Keratinocyte (primary cell): ENCODE measurements at places on chromosomes 3 and 15.

DNA sequence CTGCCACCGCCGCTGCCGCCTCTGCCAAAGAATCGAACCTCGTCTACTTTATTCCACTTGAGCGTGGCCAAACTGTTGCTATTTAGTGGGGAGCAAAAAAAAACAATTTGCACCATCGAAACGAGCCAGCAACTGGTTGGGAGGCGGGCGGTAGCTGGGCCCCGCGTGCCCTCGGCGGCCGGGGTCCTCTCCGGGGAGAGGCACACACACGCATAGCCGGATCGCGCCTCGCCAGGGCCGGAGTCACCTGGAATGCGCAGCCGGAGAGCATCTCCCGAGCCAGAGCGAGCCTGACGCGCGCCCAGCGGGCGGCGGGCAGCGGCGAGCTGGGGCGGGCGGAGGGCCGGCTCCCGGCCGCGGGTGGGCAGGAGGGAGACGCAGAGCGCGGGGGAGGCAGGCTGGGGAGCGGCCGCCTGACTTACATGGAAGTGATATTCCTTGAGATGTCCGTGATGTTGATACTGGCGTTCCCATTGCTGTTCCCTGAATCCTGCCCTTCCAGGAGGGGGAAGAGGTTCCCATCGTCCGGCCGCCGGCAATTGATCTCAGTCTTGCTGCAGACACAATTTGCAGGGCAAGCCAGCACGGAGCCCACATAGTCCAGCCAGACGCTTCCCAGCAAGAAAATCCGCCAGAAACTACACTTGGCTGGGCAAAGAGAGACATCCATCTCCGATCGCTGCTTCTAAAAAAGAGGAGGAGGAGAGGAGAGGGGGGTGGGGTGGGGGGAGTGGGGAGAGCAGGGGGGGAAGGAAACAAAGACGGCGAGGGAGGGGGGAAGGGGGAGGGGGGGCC is 858 bp downstream of the NTRK3 start:
- H3K4me3 ChIP-seq, result no peak overlapping the region
- H3K36me3 ChIP-seq, result no peaks in the 10 kb centered on the region
- H3K27me3 ChIP-seq, result peaks cover 51% of the 10 kb centered on the region
- H3K4me1 ChIP-seq, result no peaks in the 10 kb centered on the region
- DNase-seq, result no peak

- H3K27ac ChIP-seq, result no peak overlapping the region
- H3K4me1 ChIP-seq, result no peaks in the 10 kb centered on the region
- no peak overlapping the region for H3K4me3 ChIP-seq
Observed at GRCh38 chr3:139521144-139521543, 18.4 kb downstream of the RBP1 start.

DNA sequence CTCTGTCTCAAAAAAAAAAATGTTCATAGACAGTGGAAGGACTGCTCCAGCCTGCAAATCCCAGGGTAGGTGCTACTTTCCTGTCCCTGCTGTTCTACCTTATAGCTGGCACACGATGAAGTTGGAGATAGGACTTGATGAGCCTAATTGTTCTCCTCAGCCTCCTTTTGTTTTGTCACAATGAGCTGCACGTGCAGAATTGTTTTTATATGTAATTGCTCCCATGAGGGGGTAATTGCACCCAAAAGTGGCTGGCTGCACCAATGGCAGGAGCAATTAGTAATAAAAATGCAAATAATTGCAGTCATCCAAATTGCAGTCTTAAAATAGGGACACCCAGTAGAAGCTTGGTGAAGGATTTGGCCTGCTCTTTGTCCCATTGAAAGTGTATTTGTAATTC is 63.0 kb upstream of the PFN2 start:
- DNase-seq, result no peak
- H3K27ac ChIP-seq, result no peak overlapping the region
- H3K4me1 ChIP-seq, result no peaks in the 10 kb centered on the region
- H3K27me3 ChIP-seq, result no peaks in the 10 kb centered on the region

GRCh38 chr3:35743218-35743617 is 103.9 kb downstream of the ARPP21 start:
- no peaks in the 10 kb centered on the region for H3K4me1 ChIP-seq
- no peaks in the 10 kb centered on the region for H3K36me3 ChIP-seq
- H3K4me3 ChIP-seq, result no peak overlapping the region
- H3K27ac ChIP-seq, result no peak overlapping the region
- DNase-seq, result no peak
- no peaks in the 10 kb centered on the region for H3K27me3 ChIP-seq

GRCh38 chr3:47324278-47324865 is 41.6 kb downstream of the KLHL18 start:
- peak; percentile 59 for DNase-seq
- H3K4me3 ChIP-seq, result no peak overlapping the region
- no peak overlapping the region for H3K27ac ChIP-seq

GRCh38 chr3:194140520-194141414 is 4.8 kb downstream of the HES1 start:
- peaks cover 48% of the 10 kb centered on the region for H3K4me1 ChIP-seq
- H3K4me3 ChIP-seq, result peak overlapping the region; percentile 64
- no peaks in the 10 kb centered on the region for H3K36me3 ChIP-seq
- DNase-seq, result no peak

DNA sequence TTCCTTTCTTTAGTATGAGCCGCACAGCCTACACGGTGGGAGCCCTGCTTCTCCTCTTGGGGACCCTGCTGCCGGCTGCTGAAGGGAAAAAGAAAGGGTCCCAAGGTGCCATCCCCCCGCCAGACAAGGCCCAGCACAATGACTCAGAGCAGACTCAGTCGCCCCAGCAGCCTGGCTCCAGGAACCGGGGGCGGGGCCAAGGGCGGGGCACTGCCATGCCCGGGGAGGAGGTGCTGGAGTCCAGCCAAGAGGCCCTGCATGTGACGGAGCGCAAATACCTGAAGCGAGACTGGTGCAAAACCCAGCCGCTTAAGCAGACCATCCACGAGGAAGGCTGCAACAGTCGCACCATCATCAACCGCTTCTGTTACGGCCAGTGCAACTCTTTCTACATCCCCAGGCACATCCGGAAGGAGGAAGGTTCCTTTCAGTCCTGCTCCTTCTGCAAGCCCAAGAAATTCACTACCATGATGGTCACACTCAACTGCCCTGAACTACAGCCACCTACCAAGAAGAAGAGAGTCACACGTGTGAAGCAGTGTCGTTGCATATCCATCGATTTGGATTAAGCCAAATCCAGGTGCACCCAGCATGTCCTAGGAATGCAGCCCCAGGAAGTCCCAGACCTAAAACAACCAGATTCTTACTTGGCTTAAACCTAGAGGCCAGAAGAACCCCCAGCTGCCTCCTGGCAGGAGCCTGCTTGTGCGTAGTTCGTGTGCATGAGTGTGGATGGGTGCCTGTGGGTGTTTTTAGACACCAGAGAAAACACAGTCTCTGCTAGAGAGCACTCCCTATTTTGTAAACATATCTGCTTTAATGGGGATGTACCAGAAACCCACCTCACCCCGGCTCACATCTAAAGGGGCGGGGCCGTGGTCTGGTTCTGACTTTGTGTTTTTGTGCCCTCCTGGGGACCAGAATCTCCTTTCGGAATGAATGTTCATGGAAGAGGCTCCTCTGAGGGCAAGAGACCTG is 13.2 kb downstream of the GREM1 start:
- H3K27me3 ChIP-seq, result no peaks in the 10 kb centered on the region
- H3K4me3 ChIP-seq, result no peak overlapping the region
- no peaks in the 10 kb centered on the region for H3K36me3 ChIP-seq
- H3K27ac ChIP-seq, result no peak overlapping the region
- DNase-seq, result peak; percentile 19

DNA sequence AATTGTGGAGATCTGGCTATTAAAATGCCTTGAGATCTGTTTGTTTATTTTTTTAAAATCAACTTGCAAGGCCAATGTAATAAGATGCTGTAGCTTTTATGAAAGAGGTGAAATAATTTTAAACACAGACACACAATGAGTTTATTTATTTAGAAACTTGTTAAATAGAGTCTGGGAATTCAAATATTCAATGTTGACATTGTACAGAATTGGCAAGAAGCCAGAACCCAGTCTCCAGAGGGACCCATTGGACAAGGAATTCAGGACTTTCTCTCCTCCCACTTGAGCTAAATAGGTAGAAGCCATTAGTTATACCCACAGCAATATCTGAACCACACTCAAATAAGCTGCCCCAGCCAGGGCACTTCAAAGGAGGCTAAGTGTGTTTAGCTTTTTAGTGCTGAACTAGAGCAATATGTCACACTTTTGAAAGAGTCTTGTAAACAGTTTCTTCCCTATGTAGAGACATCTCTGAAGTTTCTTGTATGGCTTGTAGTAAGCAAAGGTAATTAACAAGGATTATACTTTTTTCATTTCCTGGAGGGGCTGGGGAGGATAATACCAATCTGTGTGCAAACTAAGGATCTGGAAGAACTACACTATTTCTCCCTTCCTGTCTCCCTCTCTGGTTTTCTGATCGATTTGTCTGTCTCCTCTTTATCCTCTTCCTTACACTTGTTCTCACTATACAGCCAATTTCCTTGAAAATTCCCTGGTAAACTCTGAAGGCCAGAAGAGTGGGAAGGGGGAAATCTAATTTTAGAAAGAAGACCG is 6.0 kb downstream of the MECOM start:
- H3K27ac ChIP-seq, result no peak overlapping the region
- peaks cover 56% of the 10 kb centered on the region for H3K27me3 ChIP-seq

DNA sequence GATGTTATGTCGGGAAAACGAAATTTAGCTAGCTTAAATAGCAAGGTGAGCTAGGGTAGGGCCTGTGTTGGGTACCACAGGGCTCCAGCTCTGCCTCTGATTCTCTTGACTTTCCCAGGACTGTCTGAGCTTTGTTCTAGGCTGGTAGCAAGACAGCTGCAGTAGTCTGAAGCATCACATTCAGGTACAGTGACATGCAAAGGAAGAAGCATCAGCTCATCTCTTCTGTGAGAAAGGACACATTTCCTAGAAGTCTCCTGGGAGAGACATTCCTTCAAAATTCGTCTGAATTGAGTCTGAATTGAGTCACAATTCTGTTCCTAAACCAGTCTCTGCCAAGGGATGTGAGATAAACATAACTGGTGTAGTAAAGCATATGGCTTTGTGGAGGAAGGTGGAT is 8.5 kb upstream of the UBXN7 start:
- no peaks in the 10 kb centered on the region for H3K36me3 ChIP-seq
- no peaks in the 10 kb centered on the region for H3K27me3 ChIP-seq
- H3K27ac ChIP-seq, result no peak overlapping the region

GRCh38 chr3:155448531-155448930 is 155.0 kb upstream of the STRIT1 start:
- H3K4me1 ChIP-seq, result no peaks in the 10 kb centered on the region
- no peaks in the 10 kb centered on the region for H3K27me3 ChIP-seq
- no peaks in the 10 kb centered on the region for H3K36me3 ChIP-seq
- DNase-seq, result no peak
- no peak overlapping the region for H3K4me3 ChIP-seq

DNA sequence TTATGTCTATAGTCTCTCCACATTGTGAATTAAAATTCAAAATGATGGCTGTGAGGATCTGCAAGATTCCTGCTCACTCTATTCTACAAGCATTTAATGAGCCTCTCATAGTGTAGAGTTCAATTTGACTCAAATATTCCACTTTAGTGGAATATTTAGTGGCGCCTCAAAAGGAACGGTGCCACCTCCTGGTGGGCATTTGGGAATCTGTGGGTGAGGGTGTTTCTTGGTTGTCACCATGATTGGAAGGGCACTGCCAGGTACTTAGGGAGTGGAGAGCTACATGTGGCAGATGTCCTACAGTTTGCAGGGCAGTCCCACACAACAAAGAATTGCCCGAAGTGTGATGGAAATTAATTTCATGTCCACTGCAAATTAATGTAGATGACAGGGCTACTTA is 21.5 kb upstream of the KCNMB3 start:
- no peaks in the 10 kb centered on the region for H3K36me3 ChIP-seq
- H3K4me3 ChIP-seq, result no peak overlapping the region
- DNase-seq, result no peak
- no peak overlapping the region for H3K27ac ChIP-seq
- no peaks in the 10 kb centered on the region for H3K4me1 ChIP-seq

GRCh38 chr3:197522183-197522715 is 33.5 kb downstream of the BDH1 start:
- H3K4me1 ChIP-seq, result no peaks in the 10 kb centered on the region
- DNase-seq, result no peak
- H3K4me3 ChIP-seq, result no peak overlapping the region
- H3K27me3 ChIP-seq, result no peaks in the 10 kb centered on the region
- no peak overlapping the region for H3K27ac ChIP-seq

DNA sequence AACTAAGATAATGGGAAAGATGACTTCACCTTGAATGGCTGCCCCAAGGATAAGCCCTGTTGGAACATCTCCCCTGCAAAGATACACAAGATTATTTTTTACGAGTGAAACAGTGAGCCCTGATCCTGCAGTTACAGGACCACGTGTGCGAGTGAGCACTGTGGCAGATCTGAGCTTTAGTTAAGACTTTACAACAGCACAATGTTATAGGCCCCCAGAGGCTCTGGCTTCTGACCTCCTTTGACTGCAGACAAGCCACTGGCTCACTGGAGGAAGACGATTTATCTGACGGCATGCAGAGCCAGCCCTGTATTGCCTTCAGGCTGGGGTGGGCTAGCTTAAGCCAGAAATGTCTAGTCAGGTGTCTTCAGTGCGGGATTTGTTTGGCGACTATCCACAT is 174.4 kb downstream of the ARRDC4 start:
- DNase-seq, result no peak
- no peak overlapping the region for H3K27ac ChIP-seq
- no peak overlapping the region for H3K4me3 ChIP-seq
- H3K36me3 ChIP-seq, result no peaks in the 10 kb centered on the region

DNA sequence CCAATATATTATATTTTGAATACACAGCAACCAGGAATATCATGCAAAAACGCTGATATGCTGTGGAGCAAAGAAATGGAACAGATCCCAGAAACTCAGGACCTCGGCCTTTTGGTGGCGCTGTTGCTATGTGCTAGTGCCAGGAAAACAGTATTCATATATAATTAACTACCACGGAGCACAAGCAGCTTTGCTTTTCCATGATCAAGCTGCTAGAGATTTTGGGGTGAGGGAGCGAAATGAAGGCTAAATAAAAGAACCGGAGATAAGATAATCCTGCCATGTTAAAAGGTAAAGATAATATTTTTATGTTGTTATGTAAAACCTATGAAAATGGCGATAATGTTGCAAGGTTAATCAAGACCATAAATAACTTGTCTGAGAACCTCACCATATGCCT is 157.7 kb upstream of the FAM3D start:
- H3K36me3 ChIP-seq, result no peaks in the 10 kb centered on the region
- no peak for DNase-seq
- no peaks in the 10 kb centered on the region for H3K4me1 ChIP-seq
- no peaks in the 10 kb centered on the region for H3K27me3 ChIP-seq
- H3K27ac ChIP-seq, result no peak overlapping the region

- no peak for DNase-seq
- peaks cover 36% of the 10 kb centered on the region for H3K4me1 ChIP-seq
Observed at GRCh38 chr15:48388016-48388851, 57.0 kb downstream of the DUT start.

GRCh38 chr15:65312400-65312916 is 8.0 kb downstream of the RNU5B-1 start:
- DNase-seq, result no peak
- H3K4me1 ChIP-seq, result peaks cover 6% of the 10 kb centered on the region
- H3K4me3 ChIP-seq, result no peak overlapping the region
- no peaks in the 10 kb centered on the region for H3K36me3 ChIP-seq
- H3K27ac ChIP-seq, result no peak overlapping the region
- H3K27me3 ChIP-seq, result no peaks in the 10 kb centered on the region
